ENCODE measurements at places on chromosomes 6 and 20.

DNA sequence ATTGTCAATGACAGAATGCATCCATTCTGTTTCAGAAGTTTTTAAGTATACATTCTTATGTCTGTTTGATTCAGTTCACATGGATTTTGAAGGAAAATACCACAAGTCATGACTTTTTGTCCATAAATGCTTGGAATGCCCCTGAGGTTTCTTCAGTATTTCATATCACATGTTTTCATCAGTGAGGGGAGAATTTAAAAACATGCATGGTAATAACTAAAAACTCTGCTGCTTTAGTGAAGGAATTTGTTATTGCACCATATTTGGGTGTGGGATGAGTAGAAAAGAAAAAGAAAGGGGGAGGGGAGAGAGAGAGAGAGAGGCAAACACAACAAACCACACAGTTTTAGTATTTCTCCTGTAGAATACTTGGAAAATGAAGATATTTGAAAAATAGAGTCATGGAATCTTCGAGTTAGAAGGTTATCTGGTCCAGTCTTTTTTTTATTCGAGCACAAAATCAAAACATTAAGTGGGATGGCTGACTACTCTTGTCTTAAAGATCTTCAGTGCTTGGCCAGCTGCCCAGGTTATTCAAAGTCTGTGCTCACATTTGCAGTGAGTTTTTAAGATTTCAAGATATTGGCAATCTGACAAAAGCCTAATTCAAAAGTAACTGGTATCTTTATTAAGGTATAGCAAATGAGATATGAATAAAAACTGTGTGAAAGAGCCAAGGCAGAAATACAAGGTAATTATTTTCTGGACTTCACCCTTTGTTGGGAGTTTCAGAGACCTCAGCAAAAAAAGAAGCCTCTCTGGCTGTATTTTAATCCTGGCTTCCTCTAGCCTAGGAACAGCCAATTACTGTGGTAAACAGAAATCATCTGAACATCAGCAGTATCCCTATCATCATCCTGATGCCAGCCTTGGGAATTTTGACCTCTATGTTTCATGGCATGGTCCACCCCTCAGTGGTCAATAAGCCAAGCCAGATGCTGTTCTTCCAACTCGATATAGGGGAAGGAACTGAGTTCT is 687.9 kb upstream of the CITED2 start:
- DNase-seq = no peak

GRCh38 chr6:3501826-3502500 is 45.1 kb upstream of the SLC22A23 start:
- DNase-seq = no peak

DNA sequence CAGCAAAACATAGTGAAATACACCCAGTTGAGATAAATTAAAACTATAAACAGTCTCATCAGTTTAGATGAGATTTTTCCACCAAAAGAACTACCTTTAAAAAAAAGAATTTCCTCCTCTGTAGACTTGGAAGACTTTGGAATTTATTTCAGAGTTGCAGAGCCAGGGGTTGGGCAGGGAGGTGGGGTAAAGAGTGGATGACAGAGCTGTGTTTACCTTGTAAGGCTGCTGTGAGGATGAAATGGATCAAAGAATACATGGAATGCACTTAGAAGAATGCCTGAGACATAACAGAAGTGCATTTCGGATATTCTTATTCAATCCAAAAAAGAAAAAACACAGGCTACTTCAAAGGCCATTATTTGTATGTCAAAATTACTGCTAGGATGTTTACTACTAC is 6.4 kb upstream of the LY86 start:
- DNase-seq = no peak

DNA sequence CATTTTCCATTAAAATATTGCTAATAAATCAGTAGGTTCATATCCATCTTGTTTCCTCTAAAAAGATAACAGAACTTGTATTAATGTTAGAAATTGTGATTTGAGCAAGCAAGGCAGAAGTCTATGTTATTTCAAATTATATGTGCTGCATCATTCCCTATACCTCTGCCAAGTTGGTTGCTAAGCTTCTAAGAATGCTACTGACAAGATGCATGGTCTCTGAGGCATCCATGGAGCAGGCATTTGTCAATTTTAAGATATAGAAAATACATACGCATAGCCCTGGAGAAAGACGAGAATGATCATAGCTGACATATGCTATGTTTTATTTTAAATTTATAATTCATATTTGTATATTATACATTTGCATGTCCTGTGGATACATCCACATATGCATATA is 168.3 kb upstream of the THEMIS start:
- DNase-seq = no peak

GRCh38 chr6:402901-403658 is 11.5 kb downstream of the IRF4 start:
- no peak for DNase-seq

GRCh38 chr6:28865401-28866204 is 58.2 kb downstream of the TRIM27 start:
- peak; percentile 12 for DNase-seq

GRCh38 chr6:159594750-159595117 is 98.3 kb downstream of the SOD2 start:
- no peak for DNase-seq

DNA sequence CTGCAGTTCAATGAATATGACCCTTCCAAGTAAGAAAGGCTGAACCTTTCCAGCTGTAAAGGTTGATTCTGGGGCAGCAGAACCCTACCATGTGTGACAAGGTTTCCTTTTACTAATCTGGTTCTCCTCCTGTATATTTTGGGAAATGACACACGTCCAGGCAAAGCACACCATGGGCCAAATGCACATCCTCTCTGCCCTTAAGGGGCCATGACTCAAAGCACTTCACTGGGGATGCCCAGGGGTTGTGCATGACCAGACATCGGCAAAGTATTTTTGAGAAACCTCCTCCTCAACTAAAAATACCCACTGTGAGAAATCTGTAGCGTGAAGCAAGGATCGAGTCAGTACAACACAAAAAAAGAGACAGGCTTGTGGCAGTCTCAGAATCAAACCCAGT is 174.7 kb downstream of the BACH2 start:
- DNase-seq = no peak

DNA sequence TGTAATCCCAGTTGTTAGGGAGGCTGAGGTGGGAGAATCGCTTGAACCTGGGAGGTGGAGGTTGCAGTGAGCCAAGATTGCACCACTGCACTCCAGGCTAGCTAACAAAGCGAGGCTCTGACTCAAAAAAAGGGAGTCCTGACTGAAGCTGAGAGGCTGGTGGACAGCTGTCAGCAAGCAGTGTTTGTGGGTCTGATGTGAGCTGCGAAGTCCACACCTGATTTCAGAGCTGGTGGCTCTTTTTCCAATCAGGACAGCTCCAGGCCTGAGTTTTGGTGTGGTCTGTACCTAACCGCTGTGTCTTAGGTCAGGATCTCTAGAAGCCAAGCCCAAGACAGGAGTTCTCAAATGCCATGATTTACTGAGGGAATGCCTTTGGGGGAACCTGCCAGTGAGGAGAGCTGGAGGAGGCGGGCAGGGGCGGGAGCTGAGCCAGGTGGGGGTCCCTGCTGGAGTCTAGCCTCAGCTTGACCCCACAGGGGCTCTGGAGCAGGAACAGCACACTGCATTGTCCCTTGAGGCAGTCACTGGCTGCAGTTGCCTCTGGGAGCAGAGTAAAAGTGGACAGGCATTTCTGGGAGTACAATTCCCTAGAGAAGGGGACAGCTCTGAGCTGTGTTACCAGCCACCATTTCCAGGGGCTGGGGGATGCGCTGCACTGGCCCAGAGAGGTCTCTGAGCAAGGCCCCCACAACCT is 5.0 kb downstream of the GFRA4 start:
- DNase-seq = no peak
